Naive thymus-derived CD8-positive, alpha-beta T cell (primary cell): ENCODE measurements at places on chromosomes 13 and 19. TPM values are rescaled to one million over a fixed set of nuclear protein-coding genes. Genes with fewer than 3 reads are reported as not detected.

DNA sequence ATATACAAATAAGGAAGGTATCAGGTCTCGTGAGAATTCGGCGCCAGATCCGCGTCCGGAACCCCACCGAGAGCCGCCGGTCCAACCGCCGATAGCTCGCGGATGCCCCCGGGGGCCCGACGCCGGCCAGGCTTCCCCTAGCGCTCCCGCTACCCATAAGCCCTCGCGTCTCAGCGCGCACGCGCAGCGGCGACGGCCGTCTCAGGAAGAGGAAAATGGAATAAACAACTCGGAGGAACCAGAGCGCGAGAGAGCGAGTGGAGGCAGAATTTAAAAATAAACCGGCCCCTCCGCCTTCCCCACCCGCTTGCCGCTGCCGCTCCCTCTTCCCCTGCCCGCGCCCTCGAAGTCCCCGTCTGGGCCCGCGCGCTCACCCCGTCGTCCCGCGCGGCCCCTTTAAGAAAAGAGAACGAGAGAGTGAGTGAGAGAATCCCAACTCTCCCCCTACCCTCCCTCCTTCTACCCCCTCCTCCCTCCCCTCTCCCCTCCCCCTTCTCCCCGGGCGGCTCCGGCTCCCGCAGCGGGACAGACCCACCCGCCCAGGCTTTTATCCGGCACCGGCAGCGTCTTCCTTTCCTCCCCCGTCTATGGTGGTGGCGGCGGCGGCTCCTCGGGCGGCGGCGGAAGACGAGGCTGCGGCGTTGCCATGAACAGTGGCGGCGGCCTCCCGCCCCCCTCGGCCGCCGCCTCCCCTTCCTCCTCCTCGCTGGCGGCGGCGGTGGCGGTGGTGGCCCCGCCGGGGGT is at the start of gene PAN3:
TSS of gene PAN3 (plus strand) at position 534 of the 744 bp plus-strand sequence. CDS start at position 647, 113 bp downstream.
- H3K27me3 ChIP-seq = no peaks in the 10 kb centered on the region
- H3K36me3 ChIP-seq = no peaks in the 10 kb centered on the region

DNA sequence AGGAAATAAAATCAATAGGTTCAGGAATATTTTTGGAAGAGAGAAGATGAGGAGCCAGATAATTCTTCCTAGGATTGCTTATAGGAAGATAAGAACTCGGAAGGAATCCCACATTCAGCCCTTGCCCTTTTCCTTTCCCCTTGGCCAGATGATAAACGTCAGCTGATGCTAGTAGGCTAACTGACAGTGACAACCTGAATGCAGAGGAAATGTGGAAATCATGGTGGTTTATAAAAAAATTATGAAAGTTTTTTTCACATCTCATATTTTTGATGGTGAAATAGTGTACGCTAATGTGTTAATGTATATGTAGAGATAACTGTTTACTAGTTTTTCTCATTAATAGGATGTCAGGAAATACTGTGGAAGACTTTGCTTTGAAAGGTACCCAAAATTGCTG is 56.9 kb downstream of the EDNRB start:
- H3K36me3 ChIP-seq = no peaks in the 10 kb centered on the region
- no peak overlapping the region for H3K4me3 ChIP-seq
- DNase-seq = no peak
- H3K27ac ChIP-seq = no peak overlapping the region

DNA sequence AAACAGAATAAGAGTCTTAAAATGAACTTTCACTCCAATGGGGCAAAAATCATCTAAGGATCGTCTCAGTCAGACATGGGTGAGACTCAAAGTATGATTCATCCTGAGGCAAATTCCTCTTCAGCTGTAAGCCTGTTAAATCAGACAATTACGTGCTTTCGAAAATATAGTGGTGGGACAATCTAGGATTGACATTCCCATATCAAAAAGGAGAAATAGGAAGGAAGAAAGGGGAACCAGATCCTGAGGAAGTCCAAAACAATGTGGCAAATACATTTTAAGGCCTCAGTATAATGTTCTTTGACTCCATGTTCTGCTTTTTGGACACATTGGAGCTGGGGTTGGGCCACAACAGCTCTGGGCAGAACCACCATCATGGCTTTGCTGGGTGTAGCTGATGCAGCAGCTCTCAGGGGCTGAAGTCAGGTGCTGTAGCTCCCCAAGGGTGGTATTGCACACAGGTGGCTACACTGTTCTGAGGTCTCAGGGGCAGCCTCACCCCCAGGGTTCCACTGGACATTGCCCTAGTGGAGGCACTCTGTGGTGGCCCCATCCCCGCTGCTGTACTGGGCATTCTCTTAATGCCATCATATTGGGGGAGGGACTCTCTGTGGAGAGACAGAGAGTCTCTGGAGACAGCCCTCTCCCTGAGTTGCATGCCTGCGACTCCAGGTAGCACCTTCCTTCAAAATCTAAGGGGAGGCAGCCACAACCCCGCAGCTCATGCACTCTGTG is 5.7 kb upstream of the FPR3 start:
- no peaks in the 10 kb centered on the region for H3K4me1 ChIP-seq
- H3K27ac ChIP-seq = no peak overlapping the region
- no peak overlapping the region for H3K4me3 ChIP-seq

DNA sequence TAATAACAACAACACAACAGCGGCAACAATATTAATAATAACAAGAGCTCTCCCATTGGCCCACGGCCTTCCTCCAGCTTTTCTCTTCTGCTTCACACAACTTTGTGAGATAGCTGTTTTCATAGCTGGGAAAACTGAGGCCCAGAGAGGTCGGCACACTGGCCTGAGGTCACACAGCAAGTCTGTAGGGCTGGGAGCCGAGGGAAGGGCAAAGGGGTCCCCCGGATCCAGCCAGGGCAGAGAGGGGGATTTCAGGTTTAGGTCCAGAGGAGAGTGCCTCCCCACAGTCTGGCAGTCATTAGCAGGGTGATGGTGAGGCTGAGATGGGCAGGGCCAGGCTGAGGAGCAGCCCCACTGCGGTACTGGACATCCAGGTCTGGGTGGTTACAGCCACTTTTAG is 9.0 kb upstream of the CADM4 start:
- no peak overlapping the region for H3K4me3 ChIP-seq
- H3K4me1 ChIP-seq = no peaks in the 10 kb centered on the region
- H3K27ac ChIP-seq = no peak overlapping the region
- DNase-seq = no peak
- H3K36me3 ChIP-seq = peaks cover 2% of the 10 kb centered on the region

DNA sequence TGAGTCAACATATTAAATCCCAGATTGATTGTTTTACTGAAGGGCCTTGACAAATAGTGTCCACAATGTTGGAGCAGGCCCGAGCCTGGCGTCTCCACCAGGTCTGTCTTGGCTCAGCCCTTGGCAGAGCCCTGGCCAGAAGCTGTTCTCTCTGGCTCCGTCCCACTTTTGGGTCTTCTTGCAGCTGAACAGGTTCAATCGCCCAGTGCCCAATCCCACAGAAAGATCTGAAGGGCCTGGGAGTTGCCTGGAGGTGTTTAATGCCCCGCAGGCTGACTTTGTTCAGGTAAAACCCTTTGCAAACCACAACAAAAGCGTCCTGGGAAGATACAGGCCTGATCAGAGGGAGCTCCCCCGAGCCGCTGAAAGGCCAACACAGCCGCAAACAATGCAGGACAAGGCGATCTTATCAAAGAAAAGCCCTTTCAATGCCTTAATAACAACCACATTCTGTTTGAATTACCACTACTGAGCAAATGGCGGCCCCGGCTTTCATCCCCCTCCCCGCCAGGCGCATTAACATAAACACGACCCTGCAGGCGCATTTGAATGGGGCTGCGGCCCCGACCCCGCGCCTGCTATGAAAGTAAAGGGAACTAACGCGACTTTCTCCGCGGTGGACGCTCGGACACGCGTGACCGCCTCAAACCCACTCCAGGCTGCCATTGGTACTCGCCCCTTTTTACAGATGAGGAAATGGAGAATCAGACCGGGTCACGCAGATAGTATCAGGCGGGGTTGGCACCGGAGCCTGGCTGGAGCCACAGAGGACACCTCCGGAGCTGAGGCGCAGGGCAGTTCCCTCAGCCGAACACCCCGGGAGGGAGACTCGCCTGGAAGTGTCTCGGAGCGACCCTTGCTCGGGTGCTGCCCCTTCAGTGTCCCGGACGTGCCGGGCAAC is 3.1 kb downstream of the CDX2 start:
- peak overlapping the region; percentile 38 for H3K4me3 ChIP-seq
- DNase-seq = no peak
- no peak overlapping the region for H3K27ac ChIP-seq
- peaks cover 36% of the 10 kb centered on the region for H3K4me1 ChIP-seq

GRCh38 chr13:111876506-111876905 is 190.4 kb upstream of the SOX1 start:
- H3K36me3 ChIP-seq = no peaks in the 10 kb centered on the region
- H3K27ac ChIP-seq = no peak overlapping the region
- H3K27me3 ChIP-seq = peaks cover 3% of the 10 kb centered on the region
- DNase-seq = no peak
- H3K4me3 ChIP-seq = no peak overlapping the region

- peaks cover 10% of the 10 kb centered on the region for H3K4me1 ChIP-seq
- no peaks in the 10 kb centered on the region for H3K27me3 ChIP-seq
- no peak overlapping the region for H3K4me3 ChIP-seq
- DNase-seq = no peak
- H3K27ac ChIP-seq = no peak overlapping the region
Observed at GRCh38 chr19:2115324-2115723, 18.6 kb downstream of the IZUMO4 start.

DNA sequence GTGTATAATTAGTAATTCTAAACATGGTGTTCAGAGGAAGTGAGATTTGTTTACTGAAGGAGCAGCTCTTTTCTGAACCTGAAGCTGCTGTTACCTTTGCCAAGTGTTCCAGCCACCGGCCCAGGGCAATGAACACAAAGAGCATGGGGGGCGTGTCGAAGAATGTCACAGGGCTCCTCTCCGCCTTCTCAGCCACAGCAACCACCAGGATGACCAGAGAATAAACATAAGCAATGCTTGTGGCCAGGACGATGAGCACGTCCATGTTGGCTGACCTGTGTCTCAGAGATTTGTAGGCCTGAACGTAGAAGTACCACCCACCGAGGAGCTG is 53.1 kb downstream of the ATP7B start:
- H3K4me3 ChIP-seq = no peak overlapping the region
- peaks cover 3% of the 10 kb centered on the region for H3K27me3 ChIP-seq
- peaks cover 3% of the 10 kb centered on the region for H3K4me1 ChIP-seq
- no peaks in the 10 kb centered on the region for H3K36me3 ChIP-seq
- H3K27ac ChIP-seq = no peak overlapping the region

GRCh38 chr13:113091211-113091771 is 14.3 kb upstream of the F7 start:
- H3K36me3 ChIP-seq = peaks cover 4% of the 10 kb centered on the region
- H3K4me1 ChIP-seq = no peaks in the 10 kb centered on the region
- H3K27ac ChIP-seq = no peak overlapping the region
- no peak for DNase-seq
- H3K4me3 ChIP-seq = no peak overlapping the region

ZSCAN4 gene
- not detected for total RNA-seq

TMEM150B gene
- not detected for total RNA-seq

ZNF536 gene
- total RNA-seq = not detected

SIGLEC12 gene
- not detected for total RNA-seq

DIAPH3 gene
- not detected for total RNA-seq
